ENCODE measurements at places on chromosomes 4 and X.

GRCh38 chrX:24790166-24790565 is 96.4 kb downstream of the POLA1 start:
- no peak for DNase-seq

- no peak for DNase-seq
Observed at GRCh38 chr4:157220371-157220881, at the start of gene GRIA2. Gene GRIA2 (plus strand): TSS chr4:157220728. CDS start chr4:157221043, 315 bp downstream.

GRCh38 chr4:80732010-80732409 is 298.5 kb upstream of the BMP3 start:
- DNase-seq, result no peak

DNA sequence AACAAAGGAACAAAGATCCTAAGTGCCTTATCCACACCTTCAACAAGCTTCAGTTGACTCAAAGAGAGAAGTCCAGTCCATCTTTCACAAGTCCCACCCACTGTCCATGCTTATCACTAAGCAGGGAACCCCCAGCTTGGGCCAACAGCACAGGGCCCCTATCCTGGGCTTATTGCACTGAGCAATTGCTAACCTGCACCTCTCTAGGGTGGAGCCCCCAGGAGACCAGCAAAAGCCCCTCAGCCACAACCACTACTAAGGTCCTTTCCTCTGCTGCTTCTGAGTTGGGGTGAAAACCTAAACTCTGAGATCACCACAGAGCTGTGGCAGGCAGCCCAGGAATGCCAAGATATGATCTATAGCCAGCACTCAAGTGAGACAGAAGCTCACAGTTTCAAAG is 96.7 kb upstream of the PBDC1 start:
- DNase-seq, result no peak

DNA sequence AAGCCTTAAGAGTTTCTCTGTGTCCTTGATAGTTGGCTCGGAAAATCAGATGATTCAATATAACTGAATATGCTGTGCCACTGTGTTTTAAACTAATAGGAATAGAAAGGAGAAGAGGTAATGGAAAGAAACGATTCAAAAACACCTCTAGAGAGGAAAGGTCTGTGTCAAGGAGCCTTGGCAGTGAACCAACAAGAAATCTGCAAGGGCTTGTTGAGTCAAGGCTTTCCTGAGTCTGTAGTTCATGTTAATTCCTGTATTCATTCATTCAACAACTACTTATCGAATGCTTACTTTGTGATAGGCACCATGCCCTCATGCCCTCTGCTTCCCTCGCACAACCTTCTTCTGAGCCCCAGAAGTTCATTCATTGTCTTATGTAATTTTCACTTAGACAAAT is 336.0 kb downstream of the PDHA2 start:
- no peak for DNase-seq

DNA sequence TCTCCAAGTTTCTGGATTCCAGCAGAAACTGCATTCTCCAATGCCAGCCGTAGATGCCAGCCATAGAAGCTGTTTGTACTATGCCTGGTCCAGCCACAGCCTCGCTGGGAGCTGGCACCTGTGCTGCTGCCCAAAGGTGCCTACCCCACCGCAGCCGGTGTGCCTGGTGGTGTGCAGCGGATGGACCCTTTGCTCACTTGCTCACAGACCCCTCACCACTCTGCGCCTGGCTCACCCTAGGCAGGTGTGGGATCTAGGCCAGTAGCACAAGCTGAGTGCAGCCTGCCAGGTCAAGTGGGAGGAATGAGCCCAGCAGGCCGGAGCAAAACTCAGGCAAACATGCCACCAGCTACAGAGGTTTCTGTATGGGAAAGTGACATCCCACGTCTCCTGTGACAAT is 463.2 kb downstream of the ADGRL3 start:
- DNase-seq, result no peak

DNA sequence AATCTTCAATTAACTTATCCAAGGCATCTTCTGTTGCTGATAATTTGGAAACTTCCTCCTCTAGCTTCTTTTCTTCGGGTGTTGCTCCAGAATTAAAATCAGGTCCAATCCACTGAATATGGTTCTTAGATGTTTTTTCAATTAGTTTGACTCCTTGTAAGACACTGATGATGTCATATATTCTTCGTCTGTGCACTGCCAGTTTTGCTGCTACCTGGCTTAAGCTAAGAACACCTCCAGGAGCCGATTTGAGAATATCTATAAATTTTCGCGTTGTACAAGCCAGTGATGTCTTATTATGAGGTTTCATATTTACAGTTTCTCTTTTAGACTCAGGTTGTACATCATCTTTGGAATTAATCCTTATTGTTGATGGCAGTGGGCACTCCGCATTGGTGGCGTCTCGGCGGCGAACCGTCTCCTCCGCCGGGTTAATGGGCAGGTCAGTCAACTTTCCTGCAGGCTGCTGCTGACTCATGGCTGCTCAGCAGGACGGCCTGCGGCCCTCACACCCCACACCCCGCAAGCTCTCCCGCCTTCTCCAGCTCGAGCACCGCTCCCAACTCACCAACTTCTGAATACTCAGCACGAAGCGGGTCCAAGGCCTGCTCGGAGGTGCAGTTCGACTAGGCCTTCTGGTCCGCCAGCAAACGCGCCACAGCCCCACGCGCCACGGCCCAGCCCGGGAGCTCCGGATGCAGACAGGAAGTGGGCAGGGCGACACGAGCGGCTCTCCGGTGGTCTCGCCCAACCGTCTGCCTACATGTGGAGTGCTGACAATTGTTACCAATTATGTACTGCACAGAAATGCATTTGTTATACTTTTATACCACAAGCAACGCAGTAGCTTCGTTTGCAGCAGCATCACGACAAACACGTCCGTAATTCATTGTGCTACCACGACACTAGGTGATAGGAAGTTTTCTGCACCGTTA is 49.2 kb upstream of the FHL1 start:
- no peak for DNase-seq

DNA sequence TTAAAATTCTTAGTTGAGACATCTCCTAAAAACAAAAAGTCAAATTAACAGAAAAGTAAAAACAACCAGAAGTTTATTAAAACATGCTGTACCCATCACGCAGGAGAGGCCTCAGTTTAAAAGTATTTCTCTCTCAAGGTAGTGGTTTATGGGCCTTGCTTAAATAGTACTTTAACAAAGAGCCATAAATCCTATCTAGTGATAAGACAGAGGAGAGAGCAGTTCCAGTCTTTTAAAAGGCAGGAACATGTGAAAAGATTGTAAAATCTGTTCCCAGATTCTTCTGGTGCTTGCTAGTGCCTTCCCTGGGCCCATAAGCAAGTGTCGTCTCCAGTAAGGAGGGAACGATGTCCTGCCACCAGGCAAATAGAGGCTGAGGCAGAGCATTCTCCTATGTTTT is 476.3 kb upstream of the ADGRL3 start:
- no peak for DNase-seq
